GF-D8 (cell line): ENCODE measurements at places on chromosomes 1 and 21.

GRCh38 chr21:40902299-40902698 lies 55.3 kb upstream of the DSCAM start:
- no peak for DNase-seq

DNA sequence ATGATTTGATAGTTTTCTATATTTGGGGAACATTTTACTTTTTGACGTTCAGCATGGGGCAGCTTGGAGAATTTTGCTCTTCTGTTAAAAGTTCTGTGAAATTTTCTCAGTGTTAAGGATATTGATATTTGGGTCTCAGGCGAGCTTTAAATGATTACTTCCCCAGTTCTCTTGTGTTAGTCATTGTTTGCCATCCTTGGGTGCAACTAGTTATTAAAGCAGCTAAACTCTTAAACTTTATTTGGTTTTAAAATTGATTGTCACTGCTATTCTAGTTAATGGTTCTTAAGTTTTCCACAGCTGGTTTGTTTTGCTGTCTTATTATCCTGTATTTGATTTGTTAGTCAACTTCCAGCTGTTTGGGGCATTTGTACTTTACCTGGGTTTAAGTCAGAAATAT lies 9.0 kb downstream of the COG2 start:
- DNase-seq: no peak

DNA sequence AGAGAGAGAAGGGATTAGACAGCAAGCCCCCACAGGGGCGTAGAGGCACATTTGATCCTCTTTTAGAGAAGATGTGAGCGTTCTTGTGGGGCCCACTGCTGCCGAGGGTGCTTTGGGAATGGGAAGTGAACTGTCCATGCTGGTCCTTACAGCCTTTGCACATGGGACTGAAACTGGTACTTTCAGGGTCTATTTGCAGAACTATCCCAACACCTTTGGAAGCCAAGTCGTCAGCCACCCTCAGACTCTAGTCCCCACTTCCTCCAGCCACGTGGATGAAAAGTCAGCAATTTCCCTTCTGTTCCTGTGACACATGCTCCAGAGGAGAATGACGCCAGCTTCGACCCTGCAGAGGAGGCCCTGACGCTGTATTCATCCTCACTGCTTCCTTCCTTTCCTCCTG lies 2.6 kb upstream of the RAB7B start:
- no peak for DNase-seq

DNA sequence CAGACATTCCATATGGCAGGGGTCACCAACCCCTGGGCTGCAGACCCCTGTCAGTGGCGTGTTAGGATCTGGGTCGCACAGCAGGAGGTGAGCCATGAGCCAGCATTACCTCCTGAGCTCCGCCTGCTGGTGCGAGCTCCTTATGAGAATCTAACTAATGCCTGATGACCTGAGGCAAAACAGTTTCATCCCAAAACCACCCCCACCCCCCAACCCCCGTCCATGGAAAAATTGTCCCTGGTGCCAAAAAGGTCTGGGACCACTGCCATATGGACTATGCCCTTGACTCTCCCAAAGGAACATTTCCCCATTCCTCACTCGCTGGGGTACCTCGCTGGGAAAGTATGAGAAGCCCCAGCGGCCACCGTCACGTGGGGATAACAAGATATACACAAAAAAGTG lies 6.4 kb upstream of the CPT2 start:
- DNase-seq: no peak

- no peak for DNase-seq
These were observed 14.1 kb upstream of the RAB42 start for GRCh38 chr1:28577738-28578536.

DNA sequence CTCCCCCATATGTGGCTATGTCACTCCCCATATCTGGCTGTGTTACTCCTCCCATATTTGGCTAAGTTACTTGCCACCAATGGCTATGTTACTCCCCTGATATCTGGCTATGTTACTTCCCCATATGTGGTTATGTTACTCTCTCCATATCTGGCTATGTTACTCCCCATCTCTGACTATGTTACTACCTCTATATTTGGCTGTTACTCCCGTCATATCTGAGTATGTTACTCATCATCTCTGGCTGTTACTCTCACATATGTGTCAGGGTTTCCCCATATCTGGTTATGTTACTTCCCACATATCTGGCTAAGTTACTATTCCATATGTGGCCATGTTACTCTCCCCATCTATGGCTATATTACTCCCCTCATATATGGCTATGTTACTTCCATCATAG lies 50.3 kb upstream of the MAP10 start:
- no peak for DNase-seq

GRCh38 chr1:1567891-1568291 lies 6.8 kb downstream of the SSU72 start:
- no peak for DNase-seq

DNA sequence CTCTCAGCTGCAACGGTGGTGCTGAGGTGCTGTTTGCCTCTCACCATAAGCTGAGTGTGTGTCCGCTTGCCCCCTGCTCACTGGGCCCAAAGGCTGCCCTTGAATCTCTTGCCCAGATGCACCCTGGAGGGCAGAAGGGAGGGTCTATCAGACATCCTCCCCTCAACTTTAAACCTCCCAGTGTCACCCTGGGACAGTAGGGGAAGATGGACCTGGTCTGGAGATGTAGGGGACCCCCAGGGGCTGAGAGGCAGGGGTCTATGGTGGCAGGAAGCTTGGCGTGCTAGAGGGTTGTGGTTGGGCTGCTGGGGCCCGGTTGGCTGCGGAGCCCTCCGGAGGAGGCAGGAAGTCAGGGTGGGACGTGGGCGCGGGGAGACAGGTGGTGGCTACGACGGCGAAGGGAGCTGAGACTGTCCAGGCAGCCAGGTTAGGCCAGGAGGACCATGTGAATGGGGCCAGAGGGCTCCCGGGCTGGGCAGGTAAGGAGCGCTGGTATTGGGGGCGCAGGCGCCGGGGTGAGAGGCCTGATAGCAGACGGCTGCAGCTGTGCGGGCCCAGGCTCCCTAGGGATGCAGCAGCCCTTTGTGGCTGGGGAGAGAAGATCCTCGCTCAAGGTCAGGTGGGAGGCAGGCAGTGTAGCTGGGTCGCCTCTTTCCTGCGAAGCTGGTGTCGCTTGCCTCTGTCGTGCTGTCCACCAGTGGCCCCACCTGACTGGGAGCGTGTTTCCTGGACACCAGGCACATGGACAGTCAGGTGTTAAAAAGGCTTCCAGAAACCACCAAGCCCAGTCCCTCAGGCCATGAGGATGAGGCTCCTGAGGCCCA lies at the start of gene LCK:
Gene LCK (plus strand): TSS at position 373 of the 824 bp plus-strand sequence. CDS start 23,065 bp downstream, outside the sequence.
- DNase-seq: no peak

GRCh38 chr1:150012611-150013010 lies 2.1 kb upstream of the OTUD7B start:
- DNase-seq: no peak

- DNase-seq: no peak
These were observed 24.6 kb upstream of the PLPPR4 start for GRCh38 chr1:99239690-99240089.

DNA sequence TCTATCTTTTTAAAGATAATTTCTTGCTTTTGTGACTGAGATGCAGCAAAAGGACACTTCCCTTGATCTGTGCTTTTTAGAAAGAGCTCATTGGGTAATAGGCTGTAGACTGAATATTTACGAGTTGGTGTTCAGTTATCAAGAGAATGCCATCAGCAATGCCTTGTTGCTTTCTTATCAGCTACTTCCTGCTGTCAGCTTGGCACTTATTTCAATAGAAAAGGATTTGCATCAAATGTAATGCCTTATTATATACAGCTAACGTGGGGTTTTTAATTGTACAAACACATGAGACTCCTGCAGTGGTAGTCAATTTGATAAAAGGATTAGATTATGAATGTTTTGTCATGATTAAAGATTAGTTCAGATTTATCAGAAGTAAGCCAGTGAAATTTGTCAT lies 122.2 kb downstream of the ADGRL2 start:
- no peak for DNase-seq

- no peak for DNase-seq
These were observed 83.1 kb upstream of the HAO2 start for GRCh38 chr1:119285482-119285881.

DNA sequence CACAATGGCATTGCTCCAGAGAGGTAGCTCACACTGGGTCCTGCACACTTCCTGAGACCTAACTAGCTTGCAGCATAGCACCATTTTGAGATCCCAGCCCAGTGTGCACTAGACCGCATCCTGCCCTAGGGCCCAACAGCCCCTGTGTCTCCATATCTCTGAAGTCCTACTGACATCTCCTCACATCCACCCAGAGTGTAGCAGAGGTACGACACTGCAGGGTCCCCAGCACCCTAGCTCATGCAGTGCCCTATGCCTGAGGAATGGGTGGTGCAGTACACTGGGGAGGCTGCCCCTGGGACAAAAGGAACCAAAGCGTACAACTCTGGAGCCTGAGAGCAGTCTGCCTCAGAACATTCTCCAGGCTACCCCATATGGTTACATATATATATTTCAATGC lies 111.4 kb upstream of the DEPDC1 start:
- no peak for DNase-seq

DNA sequence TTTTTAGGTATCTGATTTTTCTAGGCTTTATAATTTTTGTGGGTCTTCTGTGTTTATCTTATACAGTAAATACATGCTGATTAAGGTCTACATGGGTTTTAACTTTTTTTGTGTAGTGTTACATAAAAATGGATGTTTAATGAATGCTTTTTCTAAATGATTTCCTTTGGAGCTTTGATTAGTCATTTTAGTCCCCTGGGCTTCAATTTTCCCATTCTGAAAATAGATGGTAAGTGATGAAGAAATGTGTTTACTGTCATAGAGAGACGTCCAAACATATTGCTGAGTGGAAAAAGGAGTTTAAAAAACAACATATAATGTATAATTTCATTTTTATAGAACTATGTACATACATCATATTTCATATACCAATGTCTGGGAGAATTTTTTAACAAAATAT lies 140.9 kb upstream of the HMCN1 start:
- DNase-seq: no peak

DNA sequence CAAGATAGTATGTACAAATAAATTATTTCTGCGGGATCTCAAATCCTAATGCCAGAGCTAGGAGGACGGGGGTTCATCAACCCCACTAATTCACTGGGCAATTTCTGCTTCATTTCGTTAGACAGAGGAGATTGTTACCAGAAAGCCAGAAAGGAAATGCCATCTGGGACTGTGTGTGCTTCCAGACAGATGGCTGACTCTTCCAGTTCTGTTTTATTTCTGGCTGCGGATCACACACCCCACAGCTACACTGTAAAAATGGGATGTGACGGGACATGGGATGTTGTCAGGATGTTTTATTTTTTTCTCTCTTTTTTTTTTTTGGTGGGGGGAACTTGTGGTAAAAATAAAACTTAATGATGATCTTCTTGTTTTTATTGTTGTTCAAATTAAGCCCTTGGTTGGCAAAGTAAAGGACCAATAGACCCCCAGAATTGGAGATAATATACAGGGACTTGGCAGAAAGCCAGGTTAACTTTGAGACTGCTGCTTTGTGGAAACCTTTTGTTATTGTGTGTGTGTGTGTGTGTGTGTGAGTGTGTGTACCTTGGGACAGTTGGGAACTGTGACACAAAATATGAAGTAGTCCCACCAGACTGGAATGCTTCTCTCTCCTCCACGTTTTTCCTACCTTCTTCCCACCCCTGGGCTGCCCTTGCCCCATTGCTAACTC lies 114.5 kb downstream of the NUF2 start:
- no peak for DNase-seq

DNA sequence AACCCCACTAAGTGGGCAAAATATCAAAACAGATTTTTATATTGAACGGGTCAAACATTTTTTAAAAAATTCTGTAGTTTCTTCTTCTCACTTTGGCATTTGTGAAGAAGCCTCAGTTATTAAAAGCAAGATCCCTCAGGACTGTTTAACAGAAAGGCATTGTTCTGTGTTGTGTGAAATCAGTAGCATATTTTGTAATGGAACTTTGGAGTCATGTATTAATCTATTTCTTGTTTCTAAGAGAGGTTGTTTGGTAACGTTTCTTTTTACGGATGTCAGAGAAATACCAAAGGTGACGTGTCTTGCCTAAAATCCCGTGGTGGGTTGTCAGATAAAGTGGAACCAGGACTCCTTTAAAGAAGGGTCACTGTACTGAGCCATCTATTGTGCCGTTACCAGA lies 23.7 kb downstream of the GPR137B start:
- no peak for DNase-seq

GRCh38 chr1:71717186-71717585 lies 565.2 kb downstream of the NEGR1 start:
- DNase-seq: no peak

DNA sequence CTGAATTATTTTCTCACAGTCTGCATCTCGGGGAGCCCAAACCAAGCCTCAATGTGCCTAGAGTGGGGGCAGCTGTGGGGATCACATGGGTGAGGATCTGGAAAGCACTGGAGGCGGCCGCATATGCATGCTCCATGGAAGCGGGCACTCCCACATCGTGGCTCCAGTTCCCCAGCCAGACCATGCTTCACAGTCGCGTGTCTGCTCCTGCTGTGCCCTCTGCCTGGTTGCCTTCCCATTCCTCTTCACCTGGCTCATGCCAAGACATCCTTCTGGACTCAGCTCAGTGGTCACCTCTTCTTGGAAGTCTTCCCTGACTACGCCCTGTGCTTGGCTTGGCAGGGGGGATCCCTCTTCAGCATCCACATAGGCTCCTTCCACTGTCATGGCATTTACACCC lies 32.8 kb downstream of the IGSF21 start:
- no peak for DNase-seq

- DNase-seq: no peak
These were observed 2.1 kb downstream of the GJA8 start for GRCh38 chr1:147904726-147905125.

GRCh38 chr21:44370027-44370735 lies 16.8 kb downstream of the TRPM2 start:
- no peak for DNase-seq

GRCh38 chr1:23875382-23875781 lies 7.3 kb upstream of the FUCA1 start:
- no peak for DNase-seq

DNA sequence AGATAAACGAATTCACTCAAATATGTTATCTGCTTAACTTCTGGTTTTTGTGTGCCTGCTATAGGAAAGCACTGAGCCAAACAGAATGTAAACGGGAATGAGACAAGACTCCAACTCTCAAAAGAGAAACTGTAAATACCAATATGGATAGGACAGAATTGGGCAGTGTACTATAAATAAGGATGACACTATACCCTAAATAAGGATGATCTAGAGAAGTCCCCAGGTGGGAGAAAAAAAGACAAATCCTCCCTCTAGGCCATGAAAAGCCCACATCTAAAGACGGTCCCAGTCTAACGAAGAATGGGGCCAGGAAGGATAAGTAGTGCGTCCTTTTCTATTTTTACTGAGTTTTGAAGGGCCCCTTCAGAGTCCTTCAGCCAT lies 1.5 kb upstream of the GABPB2 start:
- DNase-seq: no peak
